Stomach (tissue), 19 donors: ENCODE measurements at places on chromosomes 2 and 18. TPM values are rescaled to one million over a fixed set of nuclear protein-coding genes. Genes with fewer than 3 reads are reported as not detected.

- no peak for DNase-seq
Measured at GRCh38 chr2:76194031-76194775, 483.5 kb upstream of the GCFC2 start.

The SLC30A3 gene
- total RNA-seq = not detected

GRCh38 chr2:30310371-30310770 lies 79.0 kb downstream of the LBH start:
- DNase-seq = no peak

The TDRD15 gene
- total RNA-seq = not detected

- DNase-seq = no peak
Measured at GRCh38 chr2:137872577-137872976, 91.7 kb upstream of the HNMT start.

- no peak for DNase-seq
Measured at GRCh38 chr18:79410171-79410641, 14.5 kb downstream of the NFATC1 start.
